Activated naive CD8-positive, alpha-beta T cell treated with anti-CD3 and anti-CD28 coated beads for 36 hours (primary cell): ENCODE measurements at places on chromosomes 12 and 14.

- no peaks in the 10 kb centered on the region for H3K36me3 ChIP-seq
- peaks cover 10% of the 10 kb centered on the region for H3K4me1 ChIP-seq
- DNase-seq, result peak; percentile 9
- H3K27ac ChIP-seq, result no peak overlapping the region
- H3K4me3 ChIP-seq, result no peak overlapping the region
- H3K27me3 ChIP-seq, result no peaks in the 10 kb centered on the region
Observed at GRCh38 chr14:72706485-72706884, 187.4 kb downstream of the DPF3 start.

- H3K27ac ChIP-seq, result no peak overlapping the region
- DNase-seq, result no peak
- peaks cover 20% of the 10 kb centered on the region for H3K27me3 ChIP-seq
- no peak overlapping the region for H3K4me3 ChIP-seq
Observed at GRCh38 chr12:63928305-63928704, 83.8 kb downstream of the SRGAP1 start.

DNA sequence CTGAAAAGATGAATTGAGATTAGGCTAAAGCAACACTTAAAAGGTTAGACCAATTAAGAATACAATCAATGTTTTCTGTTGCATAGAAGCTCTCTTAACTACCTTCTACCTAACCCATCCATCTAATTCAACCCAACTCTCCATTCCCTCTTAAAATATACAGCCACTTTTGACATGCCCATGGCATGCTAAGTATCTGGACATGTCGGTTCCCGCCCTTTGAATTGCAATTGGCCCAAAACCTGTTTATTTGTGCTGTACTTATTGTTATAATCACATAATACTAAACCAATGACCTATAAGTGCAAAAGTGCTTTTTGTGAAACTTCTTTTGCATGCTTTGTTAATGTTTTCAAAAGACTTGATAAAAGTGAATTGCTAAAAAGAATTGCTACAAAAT is 37.6 kb upstream of the APPL2 start:
- DNase-seq, result no peak
- H3K36me3 ChIP-seq, result no peaks in the 10 kb centered on the region
- H3K27me3 ChIP-seq, result no peaks in the 10 kb centered on the region
- no peak overlapping the region for H3K4me3 ChIP-seq
- no peak overlapping the region for H3K27ac ChIP-seq

- H3K27ac ChIP-seq, result no peak overlapping the region
- no peak overlapping the region for H3K4me3 ChIP-seq
- H3K36me3 ChIP-seq, result peaks cover 48% of the 10 kb centered on the region
- no peak for DNase-seq
- H3K4me1 ChIP-seq, result peaks cover 21% of the 10 kb centered on the region
Observed at GRCh38 chr14:103343164-103343879, 9.3 kb downstream of the EIF5 start.

DNA sequence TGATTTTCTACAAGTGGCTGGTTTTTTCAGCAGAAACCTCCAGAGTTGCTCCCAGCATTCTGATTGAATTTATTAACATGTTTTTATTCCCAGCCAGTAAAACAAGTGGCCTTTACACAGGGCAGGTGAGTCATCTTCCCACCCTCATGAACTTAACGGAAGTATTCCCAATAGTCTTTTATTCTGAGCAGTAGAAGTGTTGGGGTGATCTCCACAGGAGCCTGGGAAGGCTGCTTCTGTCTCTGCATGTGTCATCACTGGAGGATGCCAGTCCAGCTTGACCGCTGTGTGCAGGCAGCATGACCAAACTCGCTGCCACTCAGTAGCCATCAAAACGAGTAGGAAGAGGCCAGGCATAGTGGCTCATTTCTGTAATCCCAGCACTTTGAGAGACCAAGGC is 13.4 kb upstream of the DNAH10 start:
- no peak overlapping the region for H3K4me3 ChIP-seq
- H3K27ac ChIP-seq, result no peak overlapping the region
- no peak for DNase-seq
- peaks cover 6% of the 10 kb centered on the region for H3K4me1 ChIP-seq
- H3K27me3 ChIP-seq, result no peaks in the 10 kb centered on the region

- H3K27ac ChIP-seq, result no peak overlapping the region
- peaks cover 25% of the 10 kb centered on the region for H3K4me1 ChIP-seq
- no peak overlapping the region for H3K4me3 ChIP-seq
- peaks cover 4% of the 10 kb centered on the region for H3K36me3 ChIP-seq
- DNase-seq, result no peak
Observed at GRCh38 chr12:89762498-89763170, 54.0 kb upstream of the ATP2B1 start.

DNA sequence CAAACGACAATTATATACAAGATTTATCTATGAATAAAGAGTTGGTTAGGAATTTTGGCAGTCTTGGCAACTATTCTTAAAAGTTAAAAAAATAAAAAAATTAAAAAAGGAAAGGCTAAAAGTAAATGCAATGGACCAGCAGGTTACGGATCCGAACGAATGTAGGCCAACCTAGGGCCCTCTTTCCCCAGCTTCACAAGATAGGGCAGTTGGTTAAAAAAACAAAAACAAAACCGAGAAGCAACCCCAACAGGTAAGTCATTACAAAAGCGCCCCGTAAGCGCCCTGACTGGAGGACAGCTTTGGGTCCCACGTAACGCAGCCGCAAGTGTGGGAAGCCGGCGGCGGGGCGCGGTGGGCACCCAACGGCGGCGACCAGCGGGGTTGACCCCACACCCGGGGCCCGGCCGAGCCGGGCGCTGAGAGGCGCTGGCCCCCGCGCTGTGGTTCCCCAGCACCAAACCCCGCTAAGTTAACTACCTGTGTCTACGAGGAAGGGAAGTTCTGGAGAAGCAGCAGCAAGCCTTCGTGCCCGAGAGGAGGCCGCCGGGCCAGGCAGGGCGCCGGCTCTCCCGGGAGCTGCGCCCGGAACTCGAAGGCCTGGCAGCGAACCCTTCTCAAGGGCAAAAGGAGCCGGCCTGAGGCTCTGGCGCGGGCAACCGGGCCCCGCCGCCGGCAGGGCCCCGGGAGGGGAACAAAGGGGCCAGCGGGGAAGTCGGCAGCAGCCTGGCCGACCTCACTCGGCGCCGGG is 882 bp downstream of the HECTD1 start:
- no peaks in the 10 kb centered on the region for H3K27me3 ChIP-seq
- H3K36me3 ChIP-seq, result peaks cover 23% of the 10 kb centered on the region
- peaks cover 39% of the 10 kb centered on the region for H3K4me1 ChIP-seq
- H3K27ac ChIP-seq, result peak overlapping the region; percentile 77

DNA sequence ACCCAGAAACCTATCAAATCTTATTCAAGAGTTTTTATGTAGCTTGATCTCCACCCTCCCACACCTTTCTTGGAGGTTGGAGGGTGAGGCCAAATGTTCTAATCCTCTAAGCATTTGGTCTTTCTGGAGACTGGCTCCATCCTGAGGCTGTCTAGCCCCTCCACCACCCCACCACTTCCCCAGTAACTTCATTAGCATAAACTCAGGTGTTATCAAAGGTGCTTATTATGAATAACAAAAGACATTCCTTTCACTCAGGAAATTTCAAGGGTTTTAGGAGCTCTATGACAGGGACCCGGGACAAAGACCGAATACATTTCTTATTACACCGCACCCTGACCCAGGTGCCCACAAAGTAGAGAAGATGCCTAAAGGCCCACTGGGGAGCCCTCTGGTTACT is 2.8 kb upstream of the TMEM229B start:
- no peak overlapping the region for H3K4me3 ChIP-seq
- H3K27ac ChIP-seq, result no peak overlapping the region
- H3K27me3 ChIP-seq, result no peaks in the 10 kb centered on the region
- peaks cover 36% of the 10 kb centered on the region for H3K4me1 ChIP-seq

DNA sequence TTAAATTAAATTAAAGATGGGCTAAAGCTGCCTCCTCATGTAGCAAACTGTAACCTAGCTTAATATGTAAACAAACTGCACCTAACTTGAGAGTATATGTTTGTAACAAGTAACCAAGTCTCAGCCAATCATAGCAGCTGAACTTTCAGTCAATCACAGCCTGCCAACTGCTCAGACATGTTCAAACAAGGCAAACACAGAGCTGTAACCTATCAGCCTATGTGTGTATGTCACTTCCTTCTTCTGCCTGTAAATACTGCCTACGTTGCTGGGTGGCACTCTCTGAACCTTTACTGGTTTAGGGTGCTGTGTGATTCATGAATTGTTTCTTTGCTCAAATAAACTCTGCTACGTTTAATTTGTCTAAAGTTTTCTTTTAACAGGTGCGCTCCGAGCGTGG is 2.9 kb downstream of the SERPINA6 start:
- no peaks in the 10 kb centered on the region for H3K36me3 ChIP-seq
- no peak overlapping the region for H3K27ac ChIP-seq
- no peak overlapping the region for H3K4me3 ChIP-seq
- H3K27me3 ChIP-seq, result no peaks in the 10 kb centered on the region
- DNase-seq, result no peak

DNA sequence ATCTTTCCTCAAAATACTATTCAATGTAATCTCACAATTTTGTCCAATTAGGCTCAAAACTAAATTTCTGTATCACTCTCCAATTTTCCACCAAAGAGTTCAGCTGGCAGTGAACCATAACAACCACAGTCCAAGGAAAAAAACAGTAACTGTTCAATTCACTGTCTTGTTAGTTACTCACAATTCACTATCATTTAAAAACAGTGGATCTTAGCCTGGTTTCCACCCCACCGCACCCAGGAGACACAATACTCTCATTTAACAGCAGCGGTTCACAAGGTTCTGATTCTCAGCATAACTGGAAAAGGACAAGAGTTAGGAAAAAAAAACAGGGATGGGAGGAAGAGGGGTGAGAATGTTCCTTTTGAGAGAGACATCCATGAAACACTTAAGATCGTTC is 40.5 kb downstream of the MED13L start:
- H3K36me3 ChIP-seq, result peaks cover 4% of the 10 kb centered on the region
- H3K4me3 ChIP-seq, result no peak overlapping the region
- H3K27me3 ChIP-seq, result no peaks in the 10 kb centered on the region
- no peak overlapping the region for H3K27ac ChIP-seq
- H3K4me1 ChIP-seq, result peaks cover 35% of the 10 kb centered on the region
- DNase-seq, result no peak

GRCh38 chr14:74720526-74720925 is 7.6 kb downstream of the FCF1 start:
- H3K4me3 ChIP-seq, result no peak overlapping the region
- H3K36me3 ChIP-seq, result peaks cover 20% of the 10 kb centered on the region
- H3K27ac ChIP-seq, result no peak overlapping the region
- no peaks in the 10 kb centered on the region for H3K27me3 ChIP-seq
- no peak for DNase-seq
- peaks cover 2% of the 10 kb centered on the region for H3K4me1 ChIP-seq

DNA sequence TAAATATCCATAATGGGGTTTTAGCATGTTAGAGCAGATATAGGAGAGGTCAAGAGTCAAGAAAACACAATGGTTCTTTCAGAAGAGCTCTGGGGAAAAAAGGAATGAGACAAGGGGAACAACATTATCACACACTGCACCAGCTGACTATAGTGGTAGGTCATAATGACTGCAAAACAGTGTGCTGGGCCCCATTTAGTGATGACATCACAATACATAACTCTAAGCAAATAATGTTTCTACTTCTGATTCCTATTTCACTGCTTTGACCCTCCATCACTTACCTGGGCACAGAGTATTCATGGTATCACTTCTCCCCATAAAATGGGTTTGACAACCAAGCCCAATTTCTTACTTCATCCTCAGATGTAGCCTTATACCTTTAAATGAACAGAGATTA is 62.1 kb downstream of the GARIN6 start:
- H3K4me1 ChIP-seq, result no peaks in the 10 kb centered on the region
- no peaks in the 10 kb centered on the region for H3K27me3 ChIP-seq

DNA sequence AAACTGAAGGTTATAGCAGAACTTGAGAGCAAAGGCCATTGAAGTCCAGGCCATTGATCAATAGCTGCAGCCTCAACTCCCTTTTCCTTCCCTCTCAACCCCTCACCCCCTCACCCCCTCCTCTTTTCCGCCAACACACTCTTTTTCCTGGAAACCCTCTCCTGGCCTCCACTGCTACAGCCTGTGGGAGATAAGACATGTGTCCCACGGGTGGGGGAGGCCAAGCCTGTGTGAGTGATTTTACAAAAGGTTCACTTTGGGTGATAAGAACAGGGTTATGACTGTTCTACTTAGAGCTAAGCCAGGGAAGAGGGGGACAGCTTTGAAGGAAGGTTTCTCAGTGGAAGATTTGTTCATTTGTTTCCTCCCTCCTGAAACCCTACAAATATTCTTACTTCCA is 9.2 kb upstream of the FGF23 start:
- no peaks in the 10 kb centered on the region for H3K27me3 ChIP-seq
- DNase-seq, result no peak
- H3K4me1 ChIP-seq, result peaks cover 7% of the 10 kb centered on the region
- H3K27ac ChIP-seq, result no peak overlapping the region

DNA sequence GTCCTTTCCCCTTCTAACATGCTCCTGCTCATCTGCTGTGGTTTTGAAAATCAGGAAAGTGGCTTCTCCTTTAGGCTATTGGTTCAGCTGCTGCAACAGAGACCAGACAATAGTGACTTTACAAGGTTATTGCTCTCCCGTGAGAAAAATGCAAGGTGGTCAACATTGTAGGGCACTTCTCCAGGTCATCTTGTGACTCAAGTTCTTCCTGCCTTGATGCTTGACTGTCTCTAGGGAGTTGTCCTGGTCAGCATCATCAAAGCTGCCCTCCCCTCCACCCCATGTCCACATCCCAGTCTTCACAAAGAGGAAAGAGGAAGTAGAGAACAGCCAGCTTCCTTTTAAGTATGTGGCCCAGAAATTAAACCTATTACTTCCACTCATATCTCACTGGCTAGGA is 3.9 kb upstream of the TMEM63C start:
- H3K27me3 ChIP-seq, result peaks cover 37% of the 10 kb centered on the region

DNA sequence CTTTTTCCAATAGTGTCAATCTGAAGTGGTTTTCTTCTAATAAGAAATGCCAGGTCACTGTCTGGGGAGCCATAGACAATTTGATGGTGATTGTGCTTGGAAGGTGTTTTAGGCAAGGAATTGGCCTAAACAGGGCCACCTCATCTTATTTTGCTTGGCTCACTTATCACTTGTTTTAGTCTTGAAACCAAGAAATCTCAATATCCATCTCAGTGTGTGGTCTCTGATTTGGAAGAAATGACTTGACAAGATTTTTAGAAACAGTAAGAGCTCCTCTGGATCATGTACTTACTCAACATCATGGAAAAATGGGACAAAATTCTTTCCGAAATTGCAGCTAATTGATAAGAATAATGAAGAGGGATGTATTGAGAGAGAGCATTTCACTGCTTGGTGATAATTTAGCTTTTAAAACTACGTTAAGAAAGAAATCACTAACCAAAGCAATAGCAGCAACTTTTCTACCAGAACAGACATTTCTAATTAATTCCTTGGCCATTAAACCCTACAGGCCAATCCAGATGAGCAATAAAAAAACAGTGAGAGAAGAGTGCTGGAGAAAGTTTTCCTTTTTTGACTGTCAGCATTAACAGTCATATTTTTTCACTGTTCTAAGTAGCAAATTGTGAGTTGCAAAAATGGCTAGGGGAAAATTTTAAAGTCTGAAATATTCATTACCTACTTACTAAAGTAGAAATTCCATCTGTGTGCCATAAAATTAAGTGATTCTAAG is 157.3 kb downstream of the AEBP2 start:
- no peak overlapping the region for H3K27ac ChIP-seq
- H3K4me3 ChIP-seq, result no peak overlapping the region
- DNase-seq, result no peak
- no peaks in the 10 kb centered on the region for H3K36me3 ChIP-seq
- H3K27me3 ChIP-seq, result no peaks in the 10 kb centered on the region
